ENCODE measurements at places on chromosomes 7 and 10. TPM values are rescaled to one million over a fixed set of nuclear protein-coding genes. Genes with fewer than 3 reads are reported as not detected.

Gene FGF8
- polyA plus RNA-seq: not detected

DNA sequence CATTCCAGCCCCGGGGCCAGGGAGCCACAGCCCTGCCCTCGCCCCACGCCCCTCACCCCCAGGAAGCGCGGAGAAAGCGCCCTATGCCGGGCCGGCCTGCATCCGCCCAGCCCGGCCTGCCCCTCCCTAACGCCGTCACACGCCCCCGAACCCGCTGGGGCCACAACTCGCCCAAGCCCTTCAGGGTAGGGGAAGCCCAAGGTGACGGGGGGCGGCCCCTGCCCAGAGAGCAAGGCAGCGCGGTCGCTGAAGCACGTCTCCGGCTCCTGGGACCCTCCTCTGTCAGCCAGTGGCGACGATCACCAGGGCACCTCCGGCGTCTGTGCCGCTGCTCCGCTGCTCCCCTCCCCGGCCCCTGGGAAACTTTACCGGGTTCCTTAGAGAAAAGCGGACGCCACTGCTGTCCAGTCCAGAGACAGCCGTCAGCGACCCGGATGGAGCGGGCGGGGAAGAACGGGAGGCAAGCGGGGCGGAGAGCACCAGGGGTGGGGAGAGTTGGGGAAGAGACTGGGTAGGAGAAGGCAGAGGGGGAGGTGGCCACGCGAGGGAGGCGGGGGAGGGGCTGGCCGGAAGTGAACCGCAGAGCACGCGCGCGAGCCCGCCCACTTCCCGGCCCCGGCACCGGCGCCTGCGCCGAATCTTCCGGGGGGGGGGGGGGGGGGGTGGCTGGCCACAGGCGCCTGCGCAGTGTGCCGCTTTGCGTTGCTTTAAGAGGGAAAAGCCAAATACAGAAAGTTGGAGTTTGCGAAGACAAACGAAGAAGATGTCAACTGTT, at the start of gene HERC4:
HERC4 (minus strand) TSS at position 509 of the 775 bp plus-strand sequence. CDS start 2,175 bp downstream, outside the sequence.
- H3K4me3 ChIP-seq: peak within 1 kb of the TSS; percentile 91
- H3K4me1 ChIP-seq: peaks cover 20% of the 10 kb centered on the region
- no peaks in the 10 kb centered on the region for H3K36me3 ChIP-seq
- DNase-seq: peak; percentile 33
- H3K27ac ChIP-seq: peak within 1 kb of the TSS; percentile 96
- no peaks in the 10 kb centered on the region for H3K27me3 ChIP-seq

DNA sequence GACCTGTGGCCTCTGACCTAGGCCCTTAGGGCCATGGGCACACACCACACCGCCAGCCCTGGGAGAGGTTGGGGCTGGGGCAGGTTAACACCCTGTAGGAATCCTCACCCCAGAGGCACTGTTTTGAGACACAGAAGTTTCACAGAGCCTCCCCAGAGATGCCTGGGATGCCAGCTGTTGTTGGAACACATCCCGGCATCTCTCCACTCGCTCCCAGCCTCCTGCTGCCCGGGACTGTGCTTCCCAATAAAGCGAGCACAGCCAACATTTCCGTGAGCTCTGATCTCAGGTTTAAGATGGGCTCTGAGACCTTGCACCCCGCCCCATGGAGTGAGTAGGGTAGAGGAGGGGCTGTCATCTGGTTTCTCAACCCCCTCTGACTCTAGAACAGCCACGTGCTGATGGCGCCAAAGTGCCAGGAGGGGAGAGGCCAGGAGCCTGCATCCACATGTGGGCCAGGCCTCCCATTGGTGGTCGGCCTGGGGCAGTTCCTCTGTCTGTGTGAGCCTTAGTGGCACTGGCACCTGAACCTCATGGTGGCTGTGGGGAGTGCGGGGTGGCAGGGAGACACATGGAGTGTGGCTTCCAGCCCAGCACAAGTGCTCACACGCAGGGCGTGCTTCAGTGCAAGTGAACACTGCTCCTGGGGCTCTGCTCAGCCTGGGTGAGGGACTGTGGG, 54.7 kb downstream of the RASGEF1A start:
- no peak overlapping the region for H3K4me3 ChIP-seq
- H3K4me1 ChIP-seq: no peaks in the 10 kb centered on the region
- peaks cover 21% of the 10 kb centered on the region for H3K27me3 ChIP-seq
- DNase-seq: no peak
- no peak overlapping the region for H3K27ac ChIP-seq

DNA sequence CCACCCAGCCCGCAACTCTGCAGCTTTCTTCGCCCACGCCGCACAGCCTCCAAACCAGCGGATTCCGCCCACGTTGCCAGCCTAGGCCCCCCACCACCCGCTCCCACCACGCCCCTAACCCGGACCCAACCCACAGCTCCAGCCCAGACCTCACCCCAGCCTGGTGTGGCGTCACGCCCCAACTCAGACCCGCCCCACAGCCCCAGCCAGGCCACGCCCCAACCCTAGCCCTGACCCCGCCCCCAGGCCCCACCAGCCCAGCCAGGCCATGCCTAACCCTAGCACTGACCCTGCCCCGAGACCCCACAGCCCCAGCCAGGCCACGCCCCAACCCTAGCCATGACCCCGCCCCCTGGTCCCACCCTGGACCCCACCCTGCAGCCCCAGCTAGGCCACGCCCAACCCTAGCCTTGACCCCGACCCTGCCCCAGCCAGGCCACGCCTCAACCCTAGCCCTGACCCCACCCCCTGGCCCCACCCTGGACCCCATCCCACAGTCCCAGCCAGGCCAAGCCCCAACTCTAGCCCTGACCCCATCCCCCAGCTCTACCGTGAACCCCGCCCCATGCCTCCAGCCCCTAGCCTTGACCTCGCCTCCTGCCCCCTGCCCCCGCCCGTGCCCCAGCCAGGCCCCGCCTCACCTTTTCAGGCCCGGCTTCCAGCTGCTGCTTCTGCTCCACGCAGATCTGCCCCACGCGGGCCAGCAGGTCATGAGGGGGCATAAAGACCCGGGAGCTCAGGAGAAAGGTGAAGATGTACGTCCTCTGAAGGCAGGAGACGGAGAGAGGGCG, 64.0 kb downstream of the RASGEF1A start:
- H3K36me3 ChIP-seq: no peaks in the 10 kb centered on the region
- H3K4me1 ChIP-seq: no peaks in the 10 kb centered on the region
- peak overlapping the region; percentile 53 for H3K4me3 ChIP-seq
- no peaks in the 10 kb centered on the region for H3K27me3 ChIP-seq

DNA sequence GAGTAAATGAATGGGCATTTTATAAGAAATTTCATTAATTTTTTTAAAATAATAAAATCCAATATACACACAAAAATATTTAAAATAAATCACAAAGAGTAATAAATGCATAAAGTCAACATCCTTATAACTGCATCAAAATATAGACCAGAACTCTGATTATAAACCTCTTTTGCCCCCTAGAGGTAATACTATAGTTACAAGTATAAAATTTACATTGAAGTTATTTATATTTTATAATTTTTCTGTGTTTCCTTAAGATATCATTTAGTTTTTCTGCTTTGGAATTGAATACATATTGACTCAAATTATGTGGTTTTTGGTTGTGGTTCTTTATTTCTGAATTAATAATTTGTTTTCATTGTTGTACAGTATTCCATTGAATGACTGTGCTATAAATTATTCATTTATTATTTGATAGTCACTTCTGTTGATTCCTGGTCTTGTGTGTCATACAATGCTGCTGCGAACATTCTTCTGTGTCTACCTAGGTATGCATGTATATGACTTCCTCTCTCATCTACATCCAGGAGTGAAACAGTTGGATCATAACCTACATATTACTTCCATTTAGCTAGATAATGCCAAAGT, 673.6 kb downstream of the IPMK start:
- no peaks in the 10 kb centered on the region for H3K27me3 ChIP-seq
- H3K4me3 ChIP-seq: no peak overlapping the region
- H3K36me3 ChIP-seq: no peaks in the 10 kb centered on the region
- no peak for DNase-seq

DNA sequence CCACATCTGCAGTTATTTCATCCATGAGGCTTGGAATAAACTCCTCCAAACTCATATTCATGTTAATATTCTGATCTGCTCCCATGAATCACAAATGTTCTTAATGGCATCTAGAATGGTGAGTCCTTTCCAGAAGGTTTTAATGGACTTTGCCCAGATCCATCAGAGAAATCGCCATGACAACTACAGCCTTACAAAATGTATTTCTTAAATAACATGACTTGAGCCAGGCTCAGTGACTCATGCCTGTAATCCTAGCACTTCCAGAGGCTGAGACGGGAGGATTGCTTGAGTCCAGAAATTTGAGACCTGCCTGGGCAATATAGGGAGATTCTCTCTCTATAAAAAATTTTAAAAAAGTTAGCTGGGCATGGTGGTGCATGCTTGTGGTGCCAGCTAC, 102.1 kb upstream of the TMEM168 start:
- DNase-seq: no peak
- H3K4me3 ChIP-seq: no peak overlapping the region
- H3K27me3 ChIP-seq: no peaks in the 10 kb centered on the region

- DNase-seq: no peak
- H3K36me3 ChIP-seq: no peaks in the 10 kb centered on the region
Measured at GRCh38 chr7:45654341-45654740, 80.2 kb downstream of the ADCY1 start.

Gene SNX10
- polyA plus RNA-seq: 5.6 TPM

Measured in keratinocyte (primary cell).